ENCODE measurements at places on chromosomes 4 and X.

GRCh38 chr4:123825596-123826291 lies 429.1 kb downstream of the SPRY1 start:
- no peak for DNase-seq

- DNase-seq, result no peak
Measured at GRCh38 chrX:134679221-134679620, 20.9 kb upstream of the PLAC1 start.

GRCh38 chr4:93501946-93502345 lies 326.6 kb upstream of the ATOH1 start:
- no peak for DNase-seq

DNA sequence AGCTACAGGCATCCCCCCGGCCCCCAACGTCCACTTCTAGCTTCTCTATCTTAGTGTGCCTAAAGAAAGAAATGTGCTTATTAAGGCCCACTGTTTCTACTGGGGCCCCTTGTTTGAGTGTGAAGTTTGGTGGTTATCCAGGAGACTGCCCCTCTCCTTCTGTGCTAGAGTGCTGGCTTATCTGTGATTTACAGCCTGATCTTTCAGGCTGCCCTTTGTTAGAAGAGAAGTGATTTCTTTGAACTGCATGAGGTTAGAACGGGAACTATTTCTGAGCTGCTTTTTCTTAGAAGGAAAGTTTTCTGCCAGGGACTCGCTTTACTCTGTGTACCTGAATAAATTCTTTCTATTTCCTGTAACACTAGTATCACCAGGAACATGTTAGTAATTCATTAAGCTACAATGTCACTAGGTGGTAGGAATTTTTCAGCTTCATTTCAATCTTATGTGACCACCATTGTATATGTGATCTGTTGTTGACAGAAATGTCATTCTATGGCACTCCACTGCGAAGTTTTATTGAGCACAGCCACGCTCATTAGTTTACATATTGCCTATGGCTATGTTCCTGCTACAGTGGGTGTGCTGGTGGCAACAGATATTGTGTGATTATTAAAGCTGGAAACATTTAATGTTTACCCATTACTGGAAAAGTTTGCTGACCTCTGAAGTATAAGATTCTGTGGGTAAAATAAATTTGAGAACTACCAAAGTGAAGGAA lies 193.8 kb upstream of the CXorf51B start:
- no peak for DNase-seq

- no peak for DNase-seq
Measured at GRCh38 chr4:19187096-19187495, 1064.6 kb upstream of the SLIT2 start.

GRCh38 chrX:10795721-10796120 lies 175.3 kb upstream of the MID1 start:
- no peak for DNase-seq

DNA sequence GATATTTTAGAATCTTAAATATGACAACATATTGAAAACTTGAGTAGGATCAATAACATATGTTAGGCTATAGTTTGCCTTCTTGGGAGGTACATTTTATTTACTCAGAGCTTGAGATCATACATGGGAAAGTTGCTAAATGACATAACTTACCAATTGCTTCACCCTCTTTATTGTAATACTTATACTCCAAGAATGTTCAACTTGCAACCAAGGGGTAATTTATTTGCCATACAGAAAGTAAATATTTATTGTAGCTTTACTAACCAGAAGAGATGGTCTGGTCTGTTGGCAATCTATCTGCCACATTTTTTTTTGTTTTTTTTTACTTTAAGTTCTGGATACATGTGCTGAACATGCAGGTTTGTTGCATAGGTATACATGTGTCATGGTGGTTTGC lies 426.6 kb downstream of the ARHGAP24 start:
- DNase-seq, result no peak

GRCh38 chr4:78971326-78971725 lies 32.1 kb upstream of the PAQR3 start:
- DNase-seq, result no peak

- DNase-seq, result no peak
Measured at GRCh38 chr4:144410230-144410783, 235.6 kb upstream of the HHIP start.
